Activated CD4-positive, alpha-beta T cell treated with anti-CD3 and anti-CD28 coated beads, Interleukin-2, amount 10 ng/mL, durations not matched to agents 7 days and 5 days (primary cell): ENCODE measurements at places on chromosomes 12 and 14.

DNA sequence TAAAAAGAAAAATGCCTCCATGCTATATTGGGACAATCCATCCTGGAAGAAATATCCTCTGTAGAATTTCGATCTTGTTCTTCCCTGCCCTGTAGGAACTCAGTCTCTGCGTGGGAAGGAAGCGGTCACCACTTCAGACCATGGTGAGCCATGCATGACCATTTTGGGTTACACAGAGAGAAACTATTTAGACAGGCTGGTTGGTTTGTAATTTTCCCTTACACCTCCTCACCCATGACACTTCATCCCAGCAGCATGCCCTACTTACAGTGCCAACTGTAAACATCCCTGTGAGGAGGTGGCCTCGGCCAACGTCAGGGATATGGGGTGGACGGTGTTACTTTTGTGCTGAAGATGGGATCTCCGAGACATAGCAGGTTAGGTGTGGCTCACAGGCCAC is 121.4 kb downstream of the SMOC1 start:
- H3K36me3 ChIP-seq = no peaks in the 10 kb centered on the region
- DNase-seq = no peak
- no peak overlapping the region for H3K27ac ChIP-seq

GRCh38 chr12:22287776-22288621 is 46.5 kb downstream of the ST8SIA1 start:
- no peaks in the 10 kb centered on the region for H3K36me3 ChIP-seq
- H3K27ac ChIP-seq = peak overlapping the region; percentile 43
- no peak overlapping the region for H3K4me3 ChIP-seq
- H3K27me3 ChIP-seq = no peaks in the 10 kb centered on the region
- peaks cover 10% of the 10 kb centered on the region for H3K4me1 ChIP-seq

GRCh38 chr12:120775862-120776552 is 50.4 kb downstream of the ACADS start:
- peaks cover 20% of the 10 kb centered on the region for H3K4me1 ChIP-seq
- no peak overlapping the region for H3K4me3 ChIP-seq
- DNase-seq = no peak

GRCh38 chr12:107254258-107254856 is 161.0 kb upstream of the CRY1 start:
- H3K4me1 ChIP-seq = no peaks in the 10 kb centered on the region
- peak overlapping the region; percentile 22 for H3K27ac ChIP-seq
- H3K27me3 ChIP-seq = peaks cover 9% of the 10 kb centered on the region
- no peak overlapping the region for H3K4me3 ChIP-seq
- no peaks in the 10 kb centered on the region for H3K36me3 ChIP-seq

DNA sequence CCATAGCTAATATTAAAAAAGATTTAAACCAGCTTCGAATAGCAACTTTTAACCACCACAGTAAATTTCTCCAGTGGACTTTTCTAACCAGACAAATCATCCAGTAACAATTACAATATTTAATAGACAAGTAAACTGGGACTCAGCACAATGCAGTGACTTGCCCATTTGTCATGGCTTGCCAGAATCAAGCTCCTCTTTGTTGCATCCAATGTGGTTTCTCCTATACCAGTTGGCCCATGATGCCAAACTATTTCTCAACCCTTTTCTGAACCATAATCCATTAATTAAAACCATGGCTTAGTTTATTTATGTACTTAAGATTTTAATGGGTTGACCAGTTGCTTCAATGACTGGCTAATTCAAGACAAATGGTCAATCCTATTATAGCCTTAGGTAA is 64.4 kb downstream of the DIO2 start:
- H3K27me3 ChIP-seq = no peaks in the 10 kb centered on the region
- no peaks in the 10 kb centered on the region for H3K36me3 ChIP-seq
